ENCODE measurements at places on chromosomes 12 and 14. TPM values are rescaled to one million over a fixed set of nuclear protein-coding genes. Genes with fewer than 3 reads are reported as not detected.

Gene GALNT8
- polyA plus RNA-seq = 1.4 TPM

GRCh38 chr12:6549684-6550151 is 6.1 kb downstream of the IFFO1 start:
- no peak for DNase-seq

DNA sequence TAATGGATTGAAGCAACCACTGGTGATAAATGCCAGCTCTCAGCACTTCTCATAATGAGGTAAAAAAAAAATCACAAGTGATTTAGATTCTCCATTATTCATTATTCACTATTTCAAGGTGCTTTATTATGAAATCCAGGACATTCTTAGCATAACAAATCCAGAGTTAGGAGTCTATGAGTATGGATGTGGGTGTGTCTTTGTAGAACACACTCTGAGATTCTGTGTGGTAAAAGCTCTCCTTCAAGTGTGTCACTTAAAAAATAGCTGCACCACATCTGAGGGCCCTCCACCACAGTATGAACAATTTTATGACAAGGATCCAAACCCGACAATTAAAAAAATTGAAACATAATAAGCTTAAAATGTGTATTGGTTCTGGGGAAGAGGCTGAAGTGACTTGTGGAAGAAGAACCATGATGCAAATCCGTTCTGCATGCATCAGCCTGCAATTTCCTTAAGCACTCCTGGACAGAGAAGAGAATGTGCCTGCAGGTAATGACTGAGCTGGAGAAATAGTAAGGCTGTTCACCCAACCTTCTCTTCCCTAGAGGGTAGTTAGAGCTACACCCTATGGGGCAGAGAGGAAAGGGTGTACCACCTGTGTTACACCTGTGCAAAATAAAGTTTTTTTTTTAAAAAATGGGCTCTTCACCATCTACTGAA is 488.5 kb upstream of the MGAT4C start:
- no peak for DNase-seq

DNA sequence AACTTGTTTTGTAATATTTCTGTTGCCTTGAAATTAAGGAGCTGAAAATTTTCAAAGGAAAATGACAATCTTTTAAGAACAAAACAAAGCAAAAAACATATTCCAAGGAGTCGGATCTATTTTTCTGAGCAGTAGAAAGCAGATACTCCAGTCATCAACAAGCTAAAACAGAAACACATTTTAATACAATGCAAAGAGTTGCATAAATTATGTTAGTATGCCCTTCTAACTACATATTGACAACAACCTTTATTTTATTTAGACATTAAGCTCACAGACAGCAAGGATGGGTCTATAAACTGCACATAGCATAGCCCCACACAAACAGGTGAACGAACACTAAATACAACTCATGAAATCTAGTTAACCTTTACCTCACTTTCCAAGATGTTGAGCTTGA is 106.0 kb downstream of the PPP1R12A start:
- DNase-seq = no peak

Gene C12orf43
- polyA plus RNA-seq = 10.3 TPM

Gene TAS2R42
- polyA plus RNA-seq = not detected

Gene ARHGEF40
- 15.9 TPM for polyA plus RNA-seq

Gene LRP1-AS
- polyA plus RNA-seq = not detected

All from kidney (tissue), 22 donors.